ENCODE measurements at places on chromosomes 2 and 18. TPM values are rescaled to one million over a fixed set of nuclear protein-coding genes. Genes with fewer than 3 reads are reported as not detected.

Gene CNTNAP5
- total RNA-seq: not detected

Gene TTN
- total RNA-seq: under 0.01 TPM

Gene BIN1
- 30.8 TPM for total RNA-seq

Gene AQP12A
- total RNA-seq: not detected

Gene CDK15
- total RNA-seq: not detected

Gene IGFBP5
- 0.14 TPM for total RNA-seq

Gene DUSP19
- 0.70 TPM for total RNA-seq

Gene GLI2
- 26.5 TPM for total RNA-seq

Gene TEKT4
- not detected for total RNA-seq

Gene UGT1A4
- total RNA-seq: 0.05 TPM

Gene CFAP53
- total RNA-seq: 0.13 TPM

Gene COX5B
- total RNA-seq: 314 TPM

Gene NOP58
- total RNA-seq: 112 TPM

Gene HNMT
- total RNA-seq: 0.85 TPM

Gene INPP5D
- total RNA-seq: 0.51 TPM

Gene HRH4
- 0.02 TPM for total RNA-seq

Gene NGEF
- 16.5 TPM for total RNA-seq
